PC-9 (cell line): ENCODE measurements at places on chromosomes 11 and 22. TPM values are rescaled to one million over a fixed set of nuclear protein-coding genes. Genes with fewer than 3 reads are reported as not detected.

The OR2D2 gene
- not detected in 2 replicates for total RNA-seq

DNA sequence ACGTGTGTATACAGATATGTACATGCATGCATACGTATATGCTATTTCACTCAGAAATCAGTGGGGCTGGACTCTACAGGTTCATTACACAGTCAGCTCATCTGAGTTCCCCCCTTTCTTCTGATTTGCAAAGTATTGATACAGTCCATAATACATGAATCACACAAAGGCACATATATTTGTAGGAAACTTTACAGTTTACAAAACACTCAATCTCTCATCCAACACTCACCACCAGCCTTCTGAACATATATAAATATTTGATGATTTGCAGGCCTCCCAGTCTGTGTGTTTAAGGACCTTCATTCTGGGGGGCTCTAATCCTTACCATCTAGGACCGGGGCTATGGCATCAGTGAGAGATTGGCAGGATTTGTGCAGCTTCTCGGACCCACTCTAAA is 293.8 kb downstream of the TENM4 start:
- no peak overlapping the region for H3K4me3 ChIP-seq
- H3K27ac ChIP-seq: no peak overlapping the region
- no peaks in the 10 kb centered on the region for H3K27me3 ChIP-seq
- no peak for DNase-seq
- no peaks in the 10 kb centered on the region for H3K4me1 ChIP-seq
- no peaks in the 10 kb centered on the region for H3K36me3 ChIP-seq

DNA sequence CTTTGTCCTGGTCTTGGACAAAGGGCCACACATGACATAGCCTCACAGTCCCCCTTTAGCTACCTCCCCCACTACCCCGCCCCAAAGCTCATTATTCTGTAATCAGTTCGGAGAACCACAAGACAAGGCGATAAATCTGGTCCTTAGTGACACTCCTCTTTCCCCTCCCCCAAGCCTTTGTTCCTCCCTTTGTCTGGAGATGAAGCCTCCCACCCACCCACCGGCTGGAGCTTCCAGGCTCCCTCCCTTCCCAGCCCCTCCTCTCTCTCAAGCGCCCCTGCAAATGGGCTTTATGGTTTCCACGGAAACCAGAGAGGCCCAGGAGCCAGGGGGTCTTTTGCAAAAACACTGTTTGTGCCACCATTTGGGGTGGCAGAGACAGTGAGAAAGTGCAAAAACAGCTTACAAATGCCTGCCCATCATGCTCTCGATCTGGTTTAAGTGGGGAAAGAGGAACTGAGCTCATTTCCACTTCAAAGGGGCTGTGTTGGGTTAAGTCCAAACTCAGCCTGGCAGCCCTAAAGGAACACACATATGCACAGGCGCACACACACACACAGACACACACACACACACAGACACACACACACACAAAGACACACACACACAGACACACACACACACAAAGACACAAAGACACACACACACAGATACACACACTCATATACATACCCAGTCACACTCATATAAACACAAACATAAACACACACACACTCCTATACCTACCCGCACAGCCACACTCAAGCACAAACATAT is 23.5 kb downstream of the APLNR start:
- no peaks in the 10 kb centered on the region for H3K36me3 ChIP-seq
- H3K27ac ChIP-seq: no peak overlapping the region
- no peaks in the 10 kb centered on the region for H3K4me1 ChIP-seq
- no peak overlapping the region for H3K4me3 ChIP-seq
- DNase-seq: no peak

- H3K27ac ChIP-seq: no peak overlapping the region
- no peak for DNase-seq
- no peaks in the 10 kb centered on the region; the same call in 1 of the 2 replicates for H3K4me1 ChIP-seq
- no peaks in the 10 kb centered on the region for H3K36me3 ChIP-seq
Measured at GRCh38 chr22:39707816-39708215, 137.3 kb downstream of the CACNA1I start.

DNA sequence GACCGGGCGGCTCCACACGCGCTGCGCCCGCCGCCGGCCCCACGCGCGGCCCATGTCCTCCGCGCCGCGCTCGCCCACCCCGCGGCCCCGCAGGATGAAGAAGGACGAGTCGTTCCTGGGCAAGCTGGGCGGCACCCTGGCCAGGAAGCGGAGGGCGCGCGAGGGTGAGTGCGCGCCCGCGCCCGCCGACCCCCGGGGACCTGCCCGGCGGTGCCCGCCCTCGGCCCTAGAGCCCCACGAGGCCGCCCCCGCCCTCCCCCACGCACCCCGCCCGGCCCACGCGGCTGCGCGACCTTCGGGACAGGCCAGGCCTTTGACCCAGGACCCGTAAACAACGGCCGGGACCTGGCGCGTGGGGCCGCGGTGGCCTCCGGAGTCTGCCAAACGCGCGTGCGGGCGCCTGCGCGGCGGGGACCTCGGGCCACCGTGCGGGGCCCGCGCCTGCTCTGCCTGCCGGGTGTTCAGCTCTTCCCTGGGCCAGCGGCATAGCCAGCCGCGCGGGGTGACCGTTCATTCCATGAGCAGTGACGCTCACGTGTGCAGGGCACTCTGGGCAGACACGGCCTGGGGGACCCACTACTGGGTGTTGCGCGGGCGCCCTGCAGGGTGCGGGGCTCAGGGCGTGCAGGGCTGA is at the start of gene PARVB:
PARVB (plus strand) TSS at position 15 of the 634 bp plus-strand sequence; CDS start at position 53, 38 bp downstream.
- H3K27ac ChIP-seq: no peak within 1 kb of the TSS
- H3K4me3 ChIP-seq: peak within 1 kb of the TSS; percentile 98
- peaks cover 5% of the 10 kb centered on the region for H3K4me1 ChIP-seq
- no peak for DNase-seq
- H3K27me3 ChIP-seq: no peaks in the 10 kb centered on the region
